C1 segment of cervical spinal cord (tissue), 14 donors: ENCODE measurements at places on chromosomes 5 and 9.

DNA sequence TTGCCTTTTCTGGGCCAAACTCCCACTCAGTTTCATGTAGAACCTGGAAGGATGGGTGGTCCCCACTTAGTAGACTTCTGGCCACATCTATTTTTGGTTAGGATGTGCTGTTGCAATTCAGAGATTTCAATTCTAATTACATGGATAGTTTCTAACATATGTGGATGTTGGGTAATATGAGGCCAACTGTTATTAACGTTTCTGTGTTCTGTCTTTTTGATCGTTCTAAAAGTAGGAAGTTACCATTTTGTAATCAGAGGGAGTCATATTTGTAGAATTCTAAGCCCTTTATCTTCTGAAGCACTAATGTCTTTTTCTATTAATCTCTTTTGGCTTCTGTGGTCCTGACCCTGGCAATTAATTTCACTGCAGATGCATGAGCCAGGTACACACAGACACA is 141.6 kb upstream of the SPEF2 start:
- DNase-seq: no peak

DNA sequence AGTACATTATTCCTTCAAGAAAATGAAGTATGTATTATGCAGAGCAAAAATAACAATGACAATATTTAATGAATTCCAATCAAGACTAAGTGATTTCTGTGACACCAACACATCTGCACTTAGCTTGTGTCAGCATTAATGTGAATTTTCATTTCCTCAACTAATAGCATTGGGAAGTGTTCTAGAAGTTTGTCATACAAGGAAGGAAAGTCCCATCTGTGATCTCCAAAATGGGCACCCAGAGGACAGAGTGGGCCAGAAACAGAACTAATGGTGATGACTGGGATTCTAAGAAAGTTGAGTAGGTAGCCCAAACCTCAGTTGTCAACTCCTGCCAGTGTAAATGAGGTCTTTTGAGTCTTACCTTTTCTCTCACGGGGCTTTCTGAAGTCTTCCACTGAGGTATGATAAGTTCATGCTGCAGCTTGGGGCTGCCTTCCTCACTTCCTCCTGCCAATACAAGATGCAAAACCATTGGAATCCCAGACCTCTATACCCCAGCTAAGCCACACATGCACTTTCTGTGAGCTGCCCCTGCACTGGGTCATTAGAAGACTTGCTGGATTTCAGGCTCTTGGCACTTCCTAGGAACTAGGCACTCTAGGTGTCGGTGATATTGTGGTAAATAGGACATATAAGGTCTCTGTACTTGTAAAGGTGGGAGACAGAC is 4.9 kb downstream of the ADAM19 start:
- DNase-seq: no peak

DNA sequence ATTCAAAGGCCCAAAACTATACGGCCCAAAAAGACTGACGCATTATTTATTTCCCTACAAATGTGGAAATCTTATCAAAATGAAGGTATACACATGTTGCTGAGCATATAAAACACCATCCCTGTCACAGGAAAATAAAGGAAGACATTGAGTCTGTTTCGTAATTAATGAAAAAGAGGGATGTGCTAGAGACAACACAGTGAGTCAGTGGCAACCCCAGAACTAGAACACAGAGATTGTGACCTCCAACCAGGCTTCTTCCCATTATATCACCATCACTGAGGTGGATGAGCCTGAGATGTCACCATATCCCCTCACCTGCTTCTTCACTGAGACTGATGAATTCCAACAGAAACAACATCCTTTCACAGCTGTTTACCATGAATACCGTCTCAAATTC is 3.8 kb downstream of the NDUFA8 start:
- DNase-seq: no peak

GRCh38 chr5:28390341-28390740 is 1352.0 kb upstream of the CDH9 start:
- DNase-seq: no peak

- DNase-seq: no peak
Observed at GRCh38 chr5:133754575-133755169, 142.3 kb upstream of the FSTL4 start.

GRCh38 chr5:93289942-93290341 is 291.1 kb downstream of the NR2F1-AS1 start:
- no peak for DNase-seq

- no peak for DNase-seq
Observed at GRCh38 chr9:132840980-132841379, 37.1 kb downstream of the AK8 start.

- DNase-seq: no peak
Observed at GRCh38 chr9:126799034-126799433, 5.8 kb upstream of the ZBTB43 start.

DNA sequence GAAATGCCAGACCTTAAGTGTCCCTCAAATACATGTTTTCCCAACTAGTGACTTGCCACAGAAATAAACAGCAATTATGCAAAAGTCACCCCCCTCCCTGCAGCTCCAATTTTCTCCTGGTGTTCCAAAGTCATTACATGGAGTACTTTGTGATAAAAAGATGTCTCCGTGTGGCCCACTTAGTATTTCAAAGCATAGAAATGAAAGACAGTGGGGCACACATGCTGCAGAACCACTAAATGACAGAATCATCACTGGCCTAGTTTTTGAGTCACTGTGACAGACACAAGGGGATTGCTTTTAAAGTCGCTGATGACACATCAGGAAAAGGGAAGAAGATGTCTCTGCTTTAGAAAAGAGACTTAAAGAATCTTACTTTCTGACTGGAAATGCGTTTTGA is 323.4 kb downstream of the PSAT1 start:
- no peak for DNase-seq

DNA sequence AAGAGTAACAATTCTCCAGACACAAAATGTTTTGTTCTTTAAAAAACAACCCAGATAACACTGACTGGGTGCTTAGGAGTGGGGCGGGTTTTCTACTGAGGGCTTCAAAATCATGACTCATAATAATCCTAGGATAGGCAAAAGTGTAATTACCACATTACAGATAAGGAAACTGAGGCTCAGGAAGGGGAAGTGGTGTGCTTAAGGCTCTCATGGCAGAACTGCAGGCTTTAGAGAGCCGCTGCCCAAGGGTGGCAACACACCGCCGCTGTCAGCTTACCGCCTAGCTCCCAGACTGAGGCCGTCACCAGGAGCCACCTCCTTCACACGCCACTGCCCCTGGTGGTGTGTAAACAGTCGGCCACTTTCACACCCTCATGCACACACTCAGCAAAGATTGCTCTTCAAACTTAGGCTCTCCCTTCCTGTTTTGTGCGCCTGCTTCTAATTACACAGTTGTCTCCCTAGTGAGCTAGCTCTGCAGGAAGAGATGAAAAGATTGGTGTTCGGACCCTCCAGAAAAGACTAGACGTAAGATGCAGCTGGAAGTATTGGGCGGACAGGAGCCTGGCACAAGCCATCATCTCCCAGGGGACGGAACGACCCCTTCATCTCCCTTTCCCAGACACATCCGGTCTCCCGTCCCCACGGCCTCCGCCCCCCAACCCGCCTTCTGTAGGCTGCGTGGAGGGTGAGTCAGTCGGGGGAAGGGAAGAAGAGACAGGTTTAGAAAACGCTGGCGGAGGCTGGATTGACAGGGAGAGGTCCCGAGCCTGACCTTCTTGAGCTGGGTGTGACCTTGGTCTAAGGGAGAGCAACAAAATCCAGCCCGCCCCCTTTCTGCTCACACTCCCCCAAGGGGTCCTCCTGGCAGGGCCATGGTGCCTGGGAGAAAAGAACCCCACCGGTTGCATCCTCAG is 162.7 kb downstream of the SYK start:
- no peak for DNase-seq

- DNase-seq: no peak
Observed at GRCh38 chr5:16346380-16346779, 119.2 kb downstream of the ZNF622 start.

GRCh38 chr5:117084067-117084466 is 509.4 kb upstream of the SEMA6A start:
- no peak for DNase-seq

GRCh38 chr9:84671586-84672521 is 2.3 kb downstream of the NTRK2 start:
- peak; percentile 55 for DNase-seq

DNA sequence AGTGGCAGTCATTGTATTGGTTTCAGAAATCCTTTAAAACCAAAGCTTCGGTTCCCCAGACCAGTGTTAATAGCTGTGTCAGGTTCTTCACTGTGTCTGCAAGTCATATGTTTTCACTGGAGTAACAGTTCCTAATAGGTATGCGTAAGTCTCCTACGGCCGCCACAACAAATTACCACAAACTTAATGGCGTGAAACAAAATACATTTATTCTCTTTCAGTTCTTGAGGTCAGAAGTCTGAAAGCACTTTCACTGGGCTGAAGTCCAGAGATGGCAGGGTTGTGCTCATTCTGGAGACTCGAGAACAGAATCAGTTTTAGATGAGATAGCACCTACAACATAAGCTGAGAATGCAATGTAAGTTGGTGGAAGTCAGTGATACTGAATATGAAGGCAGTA is 556.2 kb downstream of the TLE4 start:
- DNase-seq: no peak

DNA sequence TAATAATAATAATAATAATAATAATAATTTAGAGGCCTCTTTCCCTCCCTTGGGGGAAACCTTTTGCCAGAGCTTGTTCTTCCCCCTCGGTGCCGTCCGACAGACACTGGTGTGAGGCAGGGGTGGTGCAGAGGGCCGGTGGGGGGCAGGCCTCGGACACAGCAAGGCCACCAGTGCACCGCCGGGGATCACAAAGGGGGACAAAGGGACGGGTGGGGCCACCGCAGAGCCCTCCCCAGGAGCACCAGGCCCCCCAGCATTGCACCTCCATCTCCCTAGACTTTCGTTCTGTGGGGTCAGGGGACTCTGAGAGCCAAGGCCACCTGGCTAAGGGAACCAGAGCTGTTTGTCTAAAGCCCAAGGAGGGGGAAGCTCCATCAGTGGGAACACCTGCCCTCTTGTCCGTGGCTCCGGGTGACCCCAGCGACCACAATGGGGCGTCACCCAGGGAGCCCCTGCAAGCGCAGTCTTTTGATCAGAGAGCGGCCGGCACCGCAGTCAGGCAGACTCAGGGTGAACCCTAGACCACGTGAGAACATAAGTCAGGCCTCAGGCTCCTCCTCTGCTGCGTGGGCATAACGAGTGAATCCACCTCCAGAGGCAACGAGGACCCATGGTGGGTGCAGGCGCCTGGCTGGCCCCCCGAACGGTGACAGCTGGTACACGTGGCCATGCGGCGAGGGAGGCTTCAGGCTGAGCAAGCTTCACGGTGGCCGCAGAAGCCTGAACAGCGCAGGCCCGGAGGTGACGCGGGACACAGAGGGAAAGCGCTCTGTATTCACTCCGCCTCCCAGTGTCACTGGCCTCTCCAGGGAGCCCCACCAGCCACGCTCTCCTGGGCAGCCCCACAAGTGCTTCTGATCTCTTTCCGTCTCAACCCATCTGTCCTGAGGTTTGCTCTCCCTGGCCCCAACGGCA is 12.0 kb upstream of the QSOX2 start:
- no peak for DNase-seq

DNA sequence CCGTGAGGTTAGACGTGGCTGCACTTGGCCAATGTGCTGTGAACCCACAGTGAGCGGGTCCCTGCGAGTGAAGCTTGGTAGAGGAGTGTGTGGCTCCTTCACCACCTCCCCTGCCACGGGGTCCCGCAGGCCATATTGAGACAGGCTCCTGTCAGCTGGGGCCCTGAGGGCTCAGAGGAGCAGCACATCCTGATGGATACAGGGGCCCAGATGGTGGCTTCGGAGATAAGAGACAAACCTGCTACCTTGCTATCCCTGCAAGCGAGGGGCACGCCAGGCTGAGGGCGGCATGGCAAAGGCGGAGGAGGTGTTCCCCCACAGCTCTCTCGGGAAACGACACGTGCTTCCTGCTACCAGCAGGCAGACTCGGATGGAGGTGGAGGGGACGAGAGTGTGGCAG is 33.1 kb downstream of the SLC6A3 start:
- DNase-seq: no peak

DNA sequence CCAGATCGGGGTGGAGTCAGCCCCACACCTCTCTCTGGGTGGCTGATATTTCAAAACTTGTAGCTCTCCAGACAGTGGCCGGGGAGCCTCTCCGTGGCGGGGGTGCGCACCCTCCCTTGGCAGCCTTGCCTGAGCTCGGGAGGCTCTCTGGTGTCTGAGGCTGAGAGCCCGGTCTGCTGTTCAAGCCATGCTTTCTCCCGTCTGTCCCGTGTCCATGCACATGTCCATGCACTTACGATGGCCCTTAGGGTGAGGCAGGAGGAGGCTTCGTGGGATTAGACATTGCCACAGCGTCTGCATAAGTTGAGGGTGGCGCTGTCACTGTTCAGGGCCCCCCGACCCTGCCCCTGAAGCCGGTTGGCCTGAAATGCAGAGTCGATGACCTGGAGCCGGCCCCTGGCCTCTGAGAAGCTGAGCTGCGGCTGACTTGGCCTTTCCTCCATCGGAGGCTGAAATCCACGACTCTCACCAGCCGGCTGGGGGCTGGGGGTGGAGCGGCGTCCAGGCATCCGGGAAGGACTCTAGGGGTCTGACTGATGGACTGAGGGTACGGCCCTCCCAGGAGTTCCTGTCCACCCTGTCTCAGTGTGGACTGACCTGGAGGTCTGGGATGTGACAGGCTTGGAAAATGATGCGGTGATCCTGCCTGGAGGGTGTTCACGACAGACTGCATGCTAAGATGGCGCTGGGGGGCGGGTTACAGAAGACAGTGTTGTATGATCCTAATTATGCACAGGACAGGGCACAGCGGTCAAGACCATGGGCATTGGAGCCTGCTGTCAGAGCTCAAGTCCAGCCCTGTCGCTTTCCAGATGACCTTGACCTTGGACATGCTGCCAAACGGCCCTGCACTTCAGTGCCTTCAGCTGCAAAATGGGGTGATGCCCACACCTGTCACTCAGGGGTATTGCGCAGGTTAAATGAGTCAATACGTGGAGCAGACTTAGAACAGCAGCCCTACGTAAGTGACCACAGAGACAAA is 18.3 kb upstream of the SLC2A6 start:
- no peak for DNase-seq

GRCh38 chr5:8848366-8848765 is 697.5 kb downstream of the SEMA5A start:
- no peak for DNase-seq

- no peak for DNase-seq
Observed at GRCh38 chr5:62732677-62733121, 154.1 kb downstream of the LRRC70 start.

DNA sequence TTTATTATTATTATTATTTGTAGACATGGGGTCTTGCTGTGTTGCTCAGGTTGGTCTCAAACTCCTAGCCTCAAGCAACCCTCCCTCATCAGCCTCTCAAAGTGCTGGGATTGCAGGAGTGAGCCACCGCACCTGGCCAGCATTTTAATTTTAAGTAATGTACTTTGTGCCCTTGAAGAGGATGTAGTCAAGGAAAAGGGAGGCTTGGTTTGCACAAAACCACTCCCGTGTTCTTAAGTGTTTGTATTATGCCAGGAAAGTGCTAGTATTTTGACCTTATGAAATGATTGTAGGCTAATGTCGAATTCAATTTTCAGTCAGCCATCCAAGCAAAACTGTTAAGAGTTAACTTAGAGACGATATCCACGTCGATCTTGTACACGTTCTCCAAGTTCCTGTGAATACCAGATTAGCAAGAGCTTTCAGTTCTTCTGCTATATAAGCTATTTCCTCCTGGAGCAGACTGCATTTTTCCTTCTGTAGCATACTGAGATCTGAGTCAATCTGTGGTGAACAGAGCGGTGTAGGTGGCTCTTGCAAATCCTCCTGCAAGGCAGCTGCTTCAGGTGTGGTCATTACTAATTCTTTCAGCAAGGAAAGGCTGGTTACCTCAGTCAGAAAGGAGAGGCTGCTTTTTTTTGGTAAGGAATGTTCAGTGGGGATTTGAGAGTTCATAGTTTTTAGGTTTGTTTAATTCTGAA is 23.7 kb downstream of the CCDC171 start:
- no peak for DNase-seq

- no peak for DNase-seq
Observed at GRCh38 chr9:92763721-92764380, 782 bp downstream of the BICD2 start.
